ENCODE measurements at places on chromosomes 7 and 10.

DNA sequence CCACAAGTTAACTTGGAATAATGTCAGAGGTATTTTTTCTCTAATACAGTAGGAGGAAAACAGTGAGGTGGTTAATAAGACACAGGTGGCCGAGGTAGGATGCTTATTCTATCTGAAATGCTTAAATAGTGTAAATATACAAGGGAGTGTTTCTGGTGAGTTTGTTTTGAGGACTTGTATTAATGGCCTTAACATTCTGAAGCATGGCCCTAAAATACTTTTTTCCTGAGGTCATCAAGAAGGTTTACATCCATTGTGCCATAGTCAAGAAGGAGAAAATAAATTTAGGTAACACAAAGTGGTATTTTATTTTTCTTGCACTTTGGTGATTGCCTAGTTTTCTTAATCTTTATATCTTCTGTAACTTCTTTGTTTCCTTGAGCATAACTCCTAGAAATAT lies 18.8 kb downstream of the GNAI1 start:
- no peak for DNase-seq

DNA sequence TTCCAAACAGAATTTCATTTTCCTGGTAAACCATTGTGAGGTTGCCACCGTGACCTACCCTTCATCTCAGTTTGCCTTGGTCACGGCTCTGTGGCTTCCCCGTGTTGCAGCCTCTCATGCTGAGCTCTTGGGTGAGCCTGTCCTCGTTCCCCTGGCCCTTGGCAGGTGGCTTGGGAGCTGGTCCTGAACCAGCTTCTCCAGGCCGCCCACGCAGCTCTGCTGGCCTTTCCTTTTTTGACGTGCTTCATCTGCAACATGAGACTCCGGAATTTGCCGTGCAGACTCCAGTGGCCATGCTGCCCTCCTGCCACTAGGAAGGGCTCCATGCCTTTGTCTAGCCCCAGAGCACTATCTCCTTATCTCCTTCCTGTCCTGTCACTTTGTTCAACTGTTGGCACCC lies 93.0 kb upstream of the NPS start:
- no peak for DNase-seq

DNA sequence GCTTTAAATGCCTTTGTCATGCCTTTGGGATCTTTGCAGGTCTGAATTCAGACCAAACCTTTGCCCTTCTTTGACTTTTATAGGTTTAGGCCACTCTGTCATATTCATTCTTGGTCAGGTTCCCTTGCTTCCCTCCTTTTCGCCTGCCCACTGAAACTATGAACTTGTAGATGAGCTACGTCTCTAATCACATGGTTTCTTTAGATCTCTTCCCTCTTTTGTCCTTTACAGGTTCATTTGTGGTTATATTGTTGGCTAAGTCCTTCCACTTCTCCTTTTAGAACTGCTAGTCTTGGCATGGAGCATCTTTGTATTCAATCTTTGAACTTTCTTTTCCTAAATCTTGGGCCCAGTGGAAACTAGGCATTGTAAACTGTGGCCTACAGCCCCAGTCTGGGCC lies 104.0 kb upstream of the ZEB1 start:
- no peak for DNase-seq

GRCh38 chr10:80760914-80761371 lies 223.2 kb downstream of the SH2D4B start:
- DNase-seq, result no peak

- DNase-seq, result no peak
These were observed 104.9 kb downstream of the SPDYE5 start for GRCh38 chr7:75596727-75597614.

- no peak for DNase-seq
These were observed 139.4 kb downstream of the TNS3 start for GRCh38 chr7:47442605-47442865.

DNA sequence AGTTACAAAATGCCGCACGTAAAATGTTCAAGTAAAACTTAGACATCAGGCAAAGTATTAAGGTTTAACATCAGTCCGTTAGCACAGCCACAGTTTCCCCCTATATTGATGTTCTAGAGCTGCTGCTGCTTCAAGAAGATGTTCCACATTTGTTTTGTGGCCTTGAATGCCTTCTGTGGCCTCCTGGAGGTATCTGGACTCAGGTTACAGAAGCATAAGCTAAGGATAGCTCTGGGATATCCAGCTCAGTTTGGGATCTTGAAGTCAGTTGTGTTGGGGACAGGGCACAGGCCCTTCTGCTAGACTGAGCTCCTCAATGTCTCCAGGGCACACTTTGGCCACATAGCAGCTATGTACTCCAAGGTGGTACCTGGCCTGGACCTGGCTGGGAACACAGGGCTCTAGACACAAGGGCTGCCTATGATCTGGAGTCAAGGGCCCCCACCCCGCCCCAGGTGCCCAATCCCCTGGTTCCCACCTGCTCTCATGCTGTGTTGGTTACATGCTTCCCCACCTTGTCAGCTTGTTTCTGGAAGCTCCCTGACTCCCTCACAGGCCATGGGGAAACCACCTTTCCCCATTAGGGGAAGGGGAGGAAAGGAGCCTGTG lies 4.7 kb downstream of the PYROXD2 start:
- no peak for DNase-seq

DNA sequence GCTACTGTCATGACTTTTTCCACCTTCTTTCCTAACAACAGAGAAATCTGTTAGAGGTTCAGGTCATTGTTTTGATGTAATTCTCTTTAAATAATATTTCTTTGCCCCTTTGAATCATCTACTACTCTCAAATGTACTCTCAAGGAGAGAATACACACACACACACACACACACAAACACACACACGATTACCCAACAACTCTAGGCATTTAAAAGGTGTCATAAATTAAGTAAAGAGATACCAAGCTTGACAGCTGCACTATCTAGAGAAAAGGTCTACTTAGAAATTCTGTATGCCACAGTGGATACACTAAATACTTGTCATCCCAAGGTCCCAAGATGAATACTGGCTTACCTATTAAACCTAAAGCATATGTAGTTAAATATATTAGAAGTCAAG lies 4.8 kb downstream of the PANK1 start:
- DNase-seq, result no peak

DNA sequence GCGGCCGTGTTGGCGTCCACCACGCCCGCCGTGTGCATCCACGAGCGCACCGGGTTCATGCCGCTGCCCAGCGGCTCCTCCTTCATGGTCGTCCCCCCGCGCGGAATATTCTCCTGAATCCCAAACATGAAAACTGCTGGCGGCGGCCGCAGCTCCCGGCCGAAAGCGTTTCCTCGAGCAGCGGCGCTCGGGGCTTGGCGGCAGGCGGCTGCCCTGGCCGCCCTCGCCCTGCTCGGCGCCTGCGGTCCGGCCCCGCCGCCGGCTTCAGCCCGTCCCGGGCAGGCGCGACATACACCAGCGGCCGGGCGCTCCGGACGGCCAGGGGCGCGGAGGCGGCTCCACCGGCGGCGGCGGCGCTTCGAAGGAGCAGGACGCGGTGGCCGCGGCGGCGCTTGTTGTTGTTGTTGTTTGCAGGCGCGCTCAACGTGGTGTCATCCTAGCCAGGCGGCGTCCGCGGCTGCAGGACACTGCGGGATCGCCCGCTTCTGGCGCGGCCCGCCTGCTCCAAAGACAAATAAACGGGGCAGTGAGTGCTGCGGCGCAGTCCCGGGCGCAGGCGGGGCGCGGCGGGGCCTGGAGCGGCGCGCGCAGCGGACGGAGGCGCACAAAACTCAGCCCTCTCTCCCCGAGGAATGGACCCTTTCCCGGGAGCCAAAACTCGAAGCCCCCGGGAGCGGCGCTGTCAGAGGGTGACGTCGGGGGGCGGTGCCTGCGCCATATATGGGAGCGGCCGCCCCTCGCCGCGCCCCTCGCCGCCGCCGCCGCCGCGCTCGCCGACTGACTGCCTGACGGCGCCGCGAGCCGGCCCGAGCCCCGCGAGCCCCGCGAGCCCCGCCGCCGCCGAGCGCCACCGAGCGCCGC lies at the start of gene EBF3:
Gene EBF3 (minus strand): TSS at position 634 of the 861 bp plus-strand sequence. CDS start 506 bp downstream, at position 128.
- DNase-seq, result peak; percentile 38

DNA sequence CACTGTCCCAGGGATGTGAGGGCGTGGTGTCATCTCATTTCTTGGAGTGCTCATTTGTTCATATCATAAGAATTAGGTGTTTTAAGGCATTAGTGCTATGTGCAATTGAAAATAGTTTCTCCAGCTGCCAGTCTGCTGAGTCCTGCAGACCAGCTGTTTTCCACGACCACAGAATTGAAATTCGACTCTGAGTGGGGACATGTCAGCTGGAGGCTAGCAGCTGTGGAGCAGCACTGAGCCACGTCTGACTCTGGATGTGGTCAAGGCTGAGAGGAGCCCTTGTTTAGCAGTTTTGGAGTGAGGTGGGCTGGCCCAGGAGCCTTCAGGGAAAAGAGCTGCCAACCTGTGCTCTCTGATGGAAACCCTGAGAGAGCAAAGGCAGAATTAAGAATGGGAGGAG lies 156.3 kb upstream of the GRB10 start:
- no peak for DNase-seq

DNA sequence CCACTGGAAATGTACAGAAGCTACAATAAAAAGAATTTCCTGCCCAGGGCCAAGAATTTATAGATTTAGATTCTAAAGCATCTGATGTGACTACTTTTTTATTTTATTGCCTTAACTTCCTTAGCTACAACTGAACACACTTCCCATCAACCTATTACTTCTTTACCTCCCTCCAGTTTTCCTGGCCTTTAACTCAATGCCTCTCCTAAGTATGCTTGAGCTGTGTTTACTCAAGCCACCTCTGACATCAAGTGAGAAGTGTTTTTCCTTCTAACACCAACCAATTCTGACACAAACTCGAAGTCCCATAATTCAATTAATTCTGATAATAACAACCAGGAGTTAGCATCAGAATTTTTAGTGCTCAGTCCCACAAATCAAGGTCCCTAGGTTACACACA lies 170.0 kb downstream of the IMMP2L start:
- DNase-seq, result no peak

GRCh38 chr7:20785157-20786048 lies 1.3 kb downstream of the SP8 start:
- DNase-seq, result no peak

- no peak for DNase-seq
These were observed 8.3 kb downstream of the MNX1 start for GRCh38 chr7:157001920-157002818.

DNA sequence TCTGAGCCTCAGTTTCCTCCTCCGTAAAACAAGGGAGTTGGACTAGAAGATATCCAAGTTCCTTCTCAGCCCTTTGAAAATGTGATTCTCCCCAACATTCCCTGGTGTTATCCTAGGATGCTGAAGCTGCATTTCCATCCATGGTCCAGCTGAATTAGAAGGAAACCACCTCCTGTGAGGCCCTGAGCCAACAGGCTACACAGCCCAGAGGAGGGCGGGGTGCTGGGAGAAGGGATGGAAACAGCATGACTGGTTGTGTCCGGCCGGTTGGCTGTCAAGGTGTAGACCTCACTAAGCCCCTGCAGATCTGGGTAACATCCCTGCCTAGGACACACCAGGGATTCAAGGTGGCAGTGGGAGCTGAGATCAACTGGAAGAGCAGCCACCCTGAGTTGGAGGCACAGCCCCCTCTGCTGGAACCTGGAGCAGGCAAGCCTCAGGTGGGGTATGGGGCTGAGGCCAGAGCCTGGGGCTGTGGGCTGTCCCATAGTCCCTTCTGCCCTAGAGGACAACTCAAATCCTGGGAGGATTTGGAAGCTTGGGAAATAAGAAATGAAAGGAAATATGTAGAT lies 72.0 kb downstream of the PAX2 start:
- DNase-seq, result peak; percentile 21

- no peak for DNase-seq
These were observed 73.5 kb downstream of the CDK6 start for GRCh38 chr7:92762851-92763250.

GRCh38 chr10:122207596-122207995 lies 63.5 kb upstream of the BTBD16 start:
- peak; percentile 66 for DNase-seq

All from cerebellar cortex (tissue), 1 donor.